ENCODE measurements at places on chromosomes 1 and 21. TPM values are rescaled to one million over a fixed set of nuclear protein-coding genes. Genes with fewer than 3 reads are reported as not detected.

DNA sequence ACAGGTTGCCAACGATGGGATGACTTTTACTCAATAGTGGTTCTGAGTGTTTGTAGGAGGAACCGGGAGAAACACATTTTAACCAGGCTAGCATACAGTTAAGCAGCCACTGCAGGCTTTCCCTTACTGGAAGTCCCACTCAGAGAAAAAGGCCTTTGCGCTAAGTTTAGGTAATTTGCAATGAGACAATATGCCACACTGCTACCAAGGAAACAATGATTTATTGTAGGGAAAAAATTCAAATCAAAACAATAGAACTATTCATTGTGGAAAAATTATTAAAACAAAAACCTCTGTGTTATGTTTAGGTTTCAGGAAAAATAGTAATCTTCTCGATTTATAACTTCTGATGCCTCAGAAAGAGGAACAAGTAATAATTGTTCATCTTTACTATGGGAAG lies 51.4 kb upstream of the CR2 start:
- no peak overlapping the region for H3K27ac ChIP-seq
- no peaks in the 10 kb centered on the region for H3K4me1 ChIP-seq
- no peak for DNase-seq
- no peak overlapping the region for H3K4me3 ChIP-seq
- no peaks in the 10 kb centered on the region for H3K27me3 ChIP-seq

DNA sequence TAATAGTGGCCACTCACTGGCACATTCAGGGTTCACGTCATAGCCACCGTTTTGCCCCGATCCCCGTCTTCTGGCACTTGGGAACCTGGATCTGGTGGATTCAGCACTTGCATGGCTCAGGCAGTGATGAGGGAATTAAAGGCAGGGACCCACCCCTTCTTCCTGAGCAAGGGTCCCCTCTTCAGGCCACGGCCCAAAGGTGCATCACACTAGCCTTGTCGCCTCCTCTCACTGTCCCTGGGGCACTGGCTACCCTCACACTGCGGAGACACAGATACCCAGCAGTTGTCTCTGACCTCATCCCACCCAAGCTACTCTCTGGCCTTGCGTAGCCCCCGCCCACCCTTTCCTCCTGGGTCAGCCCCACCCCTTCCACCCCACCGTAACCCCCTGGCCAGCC lies 19.9 kb upstream of the LDLRAP1 start:
- peaks cover 4% of the 10 kb centered on the region for H3K4me1 ChIP-seq
- no peaks in the 10 kb centered on the region for H3K36me3 ChIP-seq
- DNase-seq = no peak
- H3K27me3 ChIP-seq = peaks cover 6% of the 10 kb centered on the region
- no peak overlapping the region for H3K4me3 ChIP-seq

GRCh38 chr1:107820801-107821200 lies 144.2 kb downstream of the VAV3 start:
- no peak overlapping the region for H3K4me3 ChIP-seq
- H3K27me3 ChIP-seq = no peaks in the 10 kb centered on the region
- H3K27ac ChIP-seq = no peak overlapping the region
- DNase-seq = no peak
- H3K4me1 ChIP-seq = peaks cover 7% of the 10 kb centered on the region

DNA sequence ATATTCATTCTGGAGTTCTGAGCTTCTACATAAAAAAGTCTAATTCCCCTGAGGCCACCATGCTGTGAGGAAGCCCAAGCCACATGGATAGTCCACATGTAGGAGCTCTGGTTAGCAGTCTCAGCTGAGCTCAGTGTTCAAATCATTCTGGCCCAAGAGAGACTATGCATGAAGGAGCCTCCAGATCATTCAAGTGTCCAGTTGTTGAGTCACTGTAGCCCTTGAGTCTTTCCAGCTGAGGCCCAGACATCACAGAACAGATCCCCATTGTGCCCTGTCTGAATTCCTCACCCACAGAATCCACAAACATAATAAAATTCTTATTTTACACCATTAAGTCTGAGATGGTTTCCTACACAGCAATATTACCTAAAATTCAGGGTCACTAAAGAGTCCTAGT lies 107.0 kb upstream of the NGF start:
- no peak for DNase-seq
- no peaks in the 10 kb centered on the region for H3K27me3 ChIP-seq
- no peak overlapping the region for H3K4me3 ChIP-seq

GRCh38 chr1:171256940-171257606 lies 8.8 kb downstream of the FMO1 start:
- DNase-seq = no peak
- H3K4me1 ChIP-seq = peaks cover 17% of the 10 kb centered on the region
- H3K27me3 ChIP-seq = peaks cover 34% of the 10 kb centered on the region
- no peak overlapping the region for H3K4me3 ChIP-seq

DNA sequence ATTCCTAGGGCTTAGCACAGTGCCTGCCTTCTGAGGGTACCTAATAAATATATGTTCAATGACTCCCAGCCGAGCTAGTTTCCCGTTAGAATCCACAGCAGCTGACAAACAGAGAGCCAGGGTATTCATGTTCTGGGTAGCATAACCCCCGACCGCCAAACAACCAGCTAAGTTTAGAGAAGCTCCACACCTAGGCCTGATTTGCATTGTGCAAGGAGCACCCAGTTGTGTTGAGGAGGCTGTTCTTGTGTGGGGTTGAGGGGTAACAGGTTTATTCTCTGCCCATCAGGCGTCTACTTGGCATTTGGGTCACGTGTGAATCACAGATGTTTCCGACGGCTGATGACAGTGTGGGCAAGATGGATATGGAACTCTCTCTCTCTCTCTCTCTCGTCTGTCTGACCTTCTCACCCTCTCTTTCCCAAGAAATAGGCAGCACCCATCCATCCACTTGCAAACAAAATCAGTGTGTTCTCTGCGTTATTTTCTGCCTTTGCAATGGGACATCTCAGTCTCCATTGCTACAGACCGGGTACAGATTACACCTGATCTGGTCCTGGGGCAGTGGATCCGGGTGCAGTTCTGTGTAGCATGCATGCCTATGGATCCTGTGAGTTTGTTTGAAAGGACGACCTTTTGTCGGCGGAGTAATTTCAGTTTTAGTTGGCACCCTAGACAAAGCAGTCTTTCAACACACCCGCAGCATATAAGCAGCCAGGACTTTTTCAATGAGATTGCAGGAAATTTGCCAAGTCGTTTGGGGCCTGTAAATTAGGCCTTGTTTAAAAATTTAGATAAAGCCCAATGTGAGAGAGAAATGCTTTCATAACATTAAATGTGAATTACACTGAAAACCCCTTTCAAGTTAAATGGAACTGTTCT lies 29.4 kb downstream of the KAZN start:
- peaks cover 65% of the 10 kb centered on the region for H3K27me3 ChIP-seq
- H3K36me3 ChIP-seq = no peaks in the 10 kb centered on the region
- no peaks in the 10 kb centered on the region for H3K4me1 ChIP-seq
- no peak overlapping the region for H3K4me3 ChIP-seq

- no peak for DNase-seq
- H3K27ac ChIP-seq = no peak overlapping the region
- H3K4me3 ChIP-seq = no peak overlapping the region
- H3K36me3 ChIP-seq = peaks cover 42% of the 10 kb centered on the region
- no peaks in the 10 kb centered on the region for H3K27me3 ChIP-seq
- no peaks in the 10 kb centered on the region for H3K4me1 ChIP-seq
Observed at GRCh38 chr1:235783148-235783776, 83.4 kb downstream of the LYST start.

DNA sequence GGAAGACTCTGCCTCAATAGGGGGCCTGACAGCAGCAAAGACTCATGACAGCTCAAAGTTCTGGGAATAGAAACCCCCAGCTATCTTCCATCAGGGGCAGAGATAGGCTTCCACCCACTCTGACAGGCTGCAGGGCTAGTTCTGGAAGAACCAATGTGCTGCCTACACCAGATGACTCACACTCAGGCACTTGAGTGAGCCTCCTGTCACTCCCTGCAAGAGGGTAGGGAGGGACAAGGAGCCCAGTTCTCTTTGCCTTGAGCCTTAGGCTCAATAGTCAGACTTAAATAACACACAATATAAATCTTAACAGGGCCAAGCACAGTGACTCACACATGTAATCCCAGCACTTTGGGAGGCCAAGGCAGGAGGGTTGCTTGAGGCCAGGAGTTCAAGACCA lies 386.4 kb downstream of the HHAT start:
- no peaks in the 10 kb centered on the region for H3K27me3 ChIP-seq
- H3K4me1 ChIP-seq = no peaks in the 10 kb centered on the region
- no peak for DNase-seq
- no peak overlapping the region for H3K27ac ChIP-seq
- no peaks in the 10 kb centered on the region for H3K36me3 ChIP-seq

The APOBEC4 gene
- total RNA-seq = 0.11 TPM
